Esophagus muscularis mucosa (tissue), 4 donors: ENCODE measurements at places on chromosomes 1 and 21. TPM values are rescaled to one million over a fixed set of nuclear protein-coding genes. Genes with fewer than 3 reads are reported as not detected.

GRCh38 chr21:32889596-32889995 lies 118.0 kb upstream of the PAXBP1 start:
- no peak overlapping the region for H3K27ac ChIP-seq
- H3K36me3 ChIP-seq: no peaks in the 10 kb centered on the region
- DNase-seq: no peak
- H3K4me3 ChIP-seq: no peak overlapping the region
- no peaks in the 10 kb centered on the region for H3K4me1 ChIP-seq
- H3K27me3 ChIP-seq: no peaks in the 10 kb centered on the region

- H3K27ac ChIP-seq: no peak overlapping the region
- no peaks in the 10 kb centered on the region for H3K27me3 ChIP-seq
- no peaks in the 10 kb centered on the region for H3K4me1 ChIP-seq
- H3K4me3 ChIP-seq: no peak overlapping the region
- H3K36me3 ChIP-seq: no peaks in the 10 kb centered on the region
- DNase-seq: no peak
These were observed 39.3 kb upstream of the EYA3 start for GRCh38 chr1:28127617-28128257.

DNA sequence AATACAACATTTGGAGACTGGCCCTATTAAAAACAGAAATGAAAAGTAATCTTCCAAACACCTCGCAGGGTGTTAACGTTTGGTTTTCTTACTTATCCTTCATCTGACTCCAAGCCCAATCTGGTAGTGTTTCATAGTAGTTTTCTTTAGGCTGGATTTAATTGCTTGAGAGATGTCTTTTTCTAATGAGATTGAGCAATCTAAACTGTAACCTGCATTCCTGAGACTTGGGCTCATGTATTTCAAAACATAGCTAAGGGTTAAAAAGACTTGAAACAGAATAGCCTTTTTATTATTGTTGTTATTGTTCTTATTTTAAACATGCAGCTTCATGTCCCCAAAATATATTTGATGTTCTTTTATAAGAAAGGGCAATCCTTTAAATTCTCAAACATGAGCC lies 278.9 kb downstream of the TGFB2 start:
- no peaks in the 10 kb centered on the region for H3K27me3 ChIP-seq
- H3K27ac ChIP-seq: no peak overlapping the region
- no peak overlapping the region for H3K4me3 ChIP-seq

DNA sequence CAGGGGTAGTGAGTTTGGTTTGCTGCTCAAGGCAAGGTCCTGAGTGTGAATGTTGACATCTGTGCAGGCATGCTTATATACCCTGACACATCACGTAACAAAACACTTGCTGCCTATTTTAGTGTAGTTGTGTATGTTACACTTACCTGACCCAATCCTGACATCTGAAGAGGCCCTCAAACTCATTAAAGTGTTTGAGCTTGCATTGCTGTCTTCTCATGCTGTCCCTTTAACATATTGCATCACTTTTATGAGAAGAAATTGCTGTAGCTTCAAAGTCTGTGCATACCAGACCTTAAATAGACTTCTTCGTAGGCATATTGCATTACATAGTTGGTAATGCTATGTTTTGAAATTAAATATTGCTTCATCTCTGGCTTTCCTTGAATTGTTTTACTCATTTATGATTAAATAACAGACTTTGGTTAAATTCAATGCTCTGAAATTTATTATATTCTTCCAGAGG lies at the start of gene KRTAP19-3:
TSS of gene KRTAP19-3 (minus strand) at position 51 of the 466 bp plus-strand sequence. CDS start 56 bp downstream, outside the sequence.
- H3K4me3 ChIP-seq: no peak within 1 kb of the TSS
- H3K4me1 ChIP-seq: no peaks in the 10 kb centered on the region
- H3K27ac ChIP-seq: no peak within 1 kb of the TSS
- no peaks in the 10 kb centered on the region for H3K27me3 ChIP-seq
- no peaks in the 10 kb centered on the region for H3K36me3 ChIP-seq

- peaks cover 2% of the 10 kb centered on the region for H3K36me3 ChIP-seq
- H3K4me3 ChIP-seq: no peak overlapping the region
- H3K27me3 ChIP-seq: no peaks in the 10 kb centered on the region
These were observed 32.9 kb downstream of the PBX1 start for GRCh38 chr1:164591858-164592257.

DNA sequence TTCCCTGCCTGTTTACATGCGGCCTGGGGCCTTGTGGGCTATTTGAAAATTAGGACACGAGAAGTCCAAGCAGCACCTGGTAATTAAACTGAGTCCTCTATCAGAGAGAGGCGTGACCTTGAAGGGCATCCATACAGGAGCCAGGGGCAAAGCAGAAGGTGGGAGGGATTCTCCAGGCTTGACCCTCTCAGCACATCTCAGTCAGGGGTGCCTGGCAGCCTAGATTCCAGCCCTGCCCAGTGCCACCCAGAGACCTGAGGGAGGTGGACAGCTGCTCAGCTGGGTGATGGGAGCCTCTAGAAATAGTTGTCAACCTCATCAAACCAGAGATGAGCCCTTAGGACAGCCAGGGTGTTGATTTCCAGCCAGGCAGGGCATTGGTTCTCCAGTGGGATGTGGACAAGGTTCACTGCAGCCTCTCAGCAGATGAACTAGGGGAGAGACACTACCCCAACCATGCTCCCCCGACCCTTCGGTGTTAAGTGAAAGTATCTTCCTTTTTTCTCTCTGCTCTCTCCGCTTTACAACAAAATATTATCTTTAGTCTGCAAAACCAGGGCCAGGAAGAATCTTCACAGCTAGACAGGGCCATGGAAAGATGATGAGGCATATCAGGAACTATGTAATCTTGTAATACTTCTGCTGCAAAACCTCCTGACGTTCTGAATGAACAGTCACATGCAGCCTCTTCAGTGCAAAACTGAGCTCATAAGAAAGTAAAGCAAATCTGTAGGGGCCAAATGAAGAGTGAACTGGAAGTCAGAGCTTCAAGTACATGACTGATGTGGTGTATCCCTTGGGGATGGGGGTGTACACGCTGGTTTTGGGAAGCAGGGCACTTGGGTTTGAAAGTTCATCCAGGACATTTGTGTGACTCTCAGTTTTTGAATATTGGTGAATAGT lies 35.9 kb upstream of the ATP5PO start:
- no peak overlapping the region for H3K27ac ChIP-seq
- no peak overlapping the region for H3K4me3 ChIP-seq
- H3K4me1 ChIP-seq: peaks cover 29% of the 10 kb centered on the region
- no peaks in the 10 kb centered on the region for H3K27me3 ChIP-seq
- H3K36me3 ChIP-seq: no peaks in the 10 kb centered on the region

DNA sequence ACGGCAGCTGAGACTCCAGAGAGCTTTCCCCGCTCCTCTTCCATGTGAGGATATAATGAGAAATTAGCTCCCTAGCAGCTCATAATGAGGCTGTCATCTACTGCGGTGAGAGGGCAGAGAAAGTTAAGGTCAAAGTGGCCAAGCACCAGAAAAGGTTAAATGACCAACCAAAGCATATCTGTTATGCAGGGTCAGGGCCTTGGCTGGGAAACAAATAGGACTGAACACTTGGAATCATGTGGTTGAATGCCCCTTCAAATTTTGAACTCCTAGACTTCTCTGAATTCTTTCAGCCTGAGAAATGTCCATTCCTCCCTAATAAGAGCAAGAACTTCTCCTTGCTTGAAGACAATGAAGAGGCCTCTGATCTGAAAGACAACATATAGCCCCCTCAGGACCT lies 115.9 kb downstream of the TM2D1 start:
- no peak for DNase-seq
- H3K27ac ChIP-seq: no peak overlapping the region
- H3K4me3 ChIP-seq: no peak overlapping the region
- H3K27me3 ChIP-seq: no peaks in the 10 kb centered on the region
- H3K36me3 ChIP-seq: no peaks in the 10 kb centered on the region

- H3K36me3 ChIP-seq: peaks cover 33% of the 10 kb centered on the region
- H3K4me1 ChIP-seq: peaks cover 67% of the 10 kb centered on the region
- peak; percentile 94 for DNase-seq
- peak within 1 kb of the TSS; percentile 59 for H3K4me3 ChIP-seq
- peak within 1 kb of the TSS; percentile 90 for H3K27ac ChIP-seq
These were observed at the start of gene FABP3 for GRCh38 chr1:31373056-31373896. TSS of gene FABP3 (minus strand) at chr1:31373076. CDS start at chr1:31373014, 62 bp downstream.

DNA sequence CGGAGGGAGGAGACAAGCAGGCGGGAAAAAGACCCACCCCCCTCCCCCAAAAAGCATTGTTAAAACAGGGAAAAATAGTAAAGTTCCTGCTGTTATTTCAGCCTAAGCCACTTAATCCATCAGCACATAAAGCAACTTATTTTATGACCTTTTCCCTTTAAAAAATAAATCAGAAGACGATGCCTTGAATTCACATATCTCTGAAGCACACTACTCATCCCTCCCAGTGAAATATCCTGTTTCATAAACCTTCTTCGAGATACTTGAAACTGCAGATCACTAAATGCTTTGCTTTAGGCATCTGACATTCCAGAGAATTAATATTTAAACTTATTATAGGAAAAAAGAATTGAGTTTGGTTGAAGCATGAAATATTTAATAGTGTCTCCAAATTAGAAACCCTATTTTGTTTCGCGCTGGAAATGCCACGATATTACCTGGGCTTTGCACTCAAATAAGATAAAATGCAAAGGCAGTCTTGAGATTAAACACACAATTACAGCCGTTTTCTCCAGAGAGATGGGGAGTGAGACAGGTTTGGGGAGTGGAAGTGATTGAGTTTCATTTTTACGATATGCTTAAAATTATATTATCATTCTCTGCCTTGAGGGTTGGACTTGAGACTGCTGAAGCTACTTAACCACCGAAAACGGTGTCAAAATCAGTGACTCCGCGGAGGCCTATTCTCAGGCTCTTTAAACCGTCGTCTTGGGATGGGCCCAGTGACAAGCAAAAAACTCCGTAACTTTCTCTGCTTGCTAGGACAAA lies 9.3 kb downstream of the GLIS1 start:
- H3K27me3 ChIP-seq: no peaks in the 10 kb centered on the region
- DNase-seq: no peak
- no peaks in the 10 kb centered on the region for H3K36me3 ChIP-seq
- no peak overlapping the region for H3K4me3 ChIP-seq

DNA sequence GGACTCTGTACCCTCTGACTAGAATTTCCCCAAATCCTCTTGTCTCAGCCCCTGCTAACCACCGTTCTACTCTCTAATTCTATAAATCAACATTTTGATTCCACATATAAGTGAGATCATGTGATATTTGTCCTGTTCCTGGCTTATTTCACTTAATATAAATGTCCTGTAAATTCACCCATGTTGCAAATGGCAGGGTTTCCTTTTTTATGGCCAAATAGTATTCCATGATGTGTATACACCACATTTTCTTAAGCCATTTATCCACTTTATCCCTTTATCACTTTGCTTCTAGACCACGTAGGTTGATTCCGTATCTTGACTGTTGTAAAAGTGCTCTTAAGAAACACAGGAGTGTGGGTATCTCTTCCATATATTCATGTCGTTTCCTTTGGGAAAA lies 8.9 kb downstream of the RNF187 start:
- no peaks in the 10 kb centered on the region for H3K27me3 ChIP-seq
- H3K27ac ChIP-seq: no peak overlapping the region
- no peak for DNase-seq
- H3K4me3 ChIP-seq: no peak overlapping the region
- H3K36me3 ChIP-seq: peaks cover 40% of the 10 kb centered on the region
- peaks cover 5% of the 10 kb centered on the region for H3K4me1 ChIP-seq

GRCh38 chr1:12409681-12410080 lies 179.9 kb downstream of the VPS13D start:
- H3K36me3 ChIP-seq: no peaks in the 10 kb centered on the region
- peaks cover 40% of the 10 kb centered on the region for H3K4me1 ChIP-seq
- no peak overlapping the region for H3K4me3 ChIP-seq
- H3K27ac ChIP-seq: peak overlapping the region; percentile 82

- H3K4me3 ChIP-seq: no peak overlapping the region
- no peak for DNase-seq
- H3K36me3 ChIP-seq: no peaks in the 10 kb centered on the region
- H3K27ac ChIP-seq: no peak overlapping the region
- peaks cover 22% of the 10 kb centered on the region for H3K4me1 ChIP-seq
- H3K27me3 ChIP-seq: no peaks in the 10 kb centered on the region
These were observed 64.6 kb downstream of the NMNAT2 start for GRCh38 chr1:183353597-183353996.

Gene NR5A2
- total RNA-seq: 3.6 TPM

Gene CELA2A
- not detected for total RNA-seq
